T-helper 1 cell (primary cell): ENCODE measurements at places on chromosomes 3 and 15.

- no peak for DNase-seq
These were observed 1.3 kb upstream of the SPTSSB start for GRCh38 chr3:161372321-161373260.

DNA sequence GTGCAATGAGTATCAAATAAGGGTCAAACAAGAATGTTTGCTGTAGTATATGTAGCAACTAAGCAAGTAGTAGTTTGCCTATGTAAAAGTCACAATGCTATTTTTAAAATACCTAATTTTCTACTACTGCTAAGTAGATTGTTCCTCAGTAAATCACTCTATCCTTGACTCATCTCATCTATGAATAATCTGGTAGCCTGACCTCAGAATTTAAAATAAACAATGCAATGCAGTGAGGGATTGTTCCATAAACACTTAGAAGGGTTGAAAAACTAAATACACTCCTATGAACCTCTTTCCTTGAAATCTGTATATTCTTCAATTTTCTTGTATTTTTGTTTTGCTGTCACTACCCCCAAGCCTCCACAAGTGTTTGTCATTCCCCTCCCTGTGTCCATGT is 253.3 kb downstream of the TBC1D5 start:
- DNase-seq, result no peak

- DNase-seq, result no peak
These were observed 684 bp downstream of the SLTM start for GRCh38 chr15:58932710-58933280.

GRCh38 chr3:126022741-126023359 is 53.9 kb downstream of the ROPN1B start:
- DNase-seq, result no peak

GRCh38 chr15:29890336-29891095 is 68.2 kb upstream of the TJP1 start:
- no peak for DNase-seq

DNA sequence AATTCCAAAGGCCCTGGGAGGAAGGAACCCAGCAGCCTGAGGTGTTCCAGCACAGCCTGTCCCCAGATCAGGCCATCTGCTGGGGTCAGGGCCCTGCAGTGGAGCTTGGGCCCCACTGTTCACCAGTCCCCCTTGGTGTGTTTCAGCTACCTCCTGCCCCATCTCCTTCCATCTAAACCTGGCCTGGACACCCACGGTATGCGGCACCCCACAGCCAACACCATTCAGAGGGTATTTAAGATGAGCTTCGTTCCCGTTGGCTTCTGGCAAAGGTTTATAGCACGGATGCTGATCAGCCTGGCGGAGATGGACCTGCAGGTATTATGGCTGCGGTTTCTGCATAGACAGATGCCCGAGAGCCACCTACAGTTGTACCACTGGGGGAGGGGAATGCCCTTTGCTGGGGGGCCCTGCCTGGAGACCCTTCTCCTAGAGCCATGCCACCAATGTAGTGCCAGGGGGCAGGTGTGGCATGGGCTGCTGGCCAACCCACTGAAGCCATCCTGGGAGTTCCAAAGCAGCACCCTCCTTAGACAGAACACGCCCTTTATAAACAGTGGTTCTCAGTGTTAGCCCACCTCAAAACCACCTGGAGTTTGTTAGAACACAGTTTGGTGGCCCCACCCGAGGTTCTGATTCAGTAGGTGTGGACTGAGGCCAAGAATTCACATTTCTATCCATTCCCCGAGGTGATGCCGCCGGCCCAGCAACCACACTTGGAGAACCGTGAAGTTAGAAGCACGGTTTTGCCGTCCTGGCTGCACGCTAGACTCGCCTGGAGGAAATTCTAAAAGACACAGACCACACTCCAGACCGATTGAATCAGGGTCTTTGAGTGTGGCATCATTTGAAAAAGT is 126.9 kb downstream of the LRRK1 start:
- DNase-seq, result no peak

GRCh38 chr3:113247068-113247467 is 35.7 kb downstream of the BOC start:
- DNase-seq, result no peak

DNA sequence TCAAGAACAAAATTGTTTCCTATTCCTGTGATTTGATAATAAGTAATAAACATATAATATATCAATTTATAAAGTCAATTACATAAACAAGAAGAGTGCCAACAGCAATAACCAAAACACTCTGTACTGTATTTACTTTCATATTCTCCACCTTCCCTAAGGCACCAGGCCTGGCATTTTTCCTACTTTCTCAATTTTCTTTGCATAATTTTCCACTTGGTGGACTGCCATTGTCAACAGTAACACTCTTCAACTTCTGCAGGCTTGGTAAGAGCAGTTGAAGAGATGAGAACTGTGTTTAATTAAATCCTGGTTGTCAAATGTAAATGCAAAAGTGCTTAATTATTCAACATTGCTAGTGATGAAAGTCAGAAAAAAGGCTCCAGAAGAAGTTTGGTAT is 229.8 kb upstream of the PLSCR5 start:
- DNase-seq, result no peak

DNA sequence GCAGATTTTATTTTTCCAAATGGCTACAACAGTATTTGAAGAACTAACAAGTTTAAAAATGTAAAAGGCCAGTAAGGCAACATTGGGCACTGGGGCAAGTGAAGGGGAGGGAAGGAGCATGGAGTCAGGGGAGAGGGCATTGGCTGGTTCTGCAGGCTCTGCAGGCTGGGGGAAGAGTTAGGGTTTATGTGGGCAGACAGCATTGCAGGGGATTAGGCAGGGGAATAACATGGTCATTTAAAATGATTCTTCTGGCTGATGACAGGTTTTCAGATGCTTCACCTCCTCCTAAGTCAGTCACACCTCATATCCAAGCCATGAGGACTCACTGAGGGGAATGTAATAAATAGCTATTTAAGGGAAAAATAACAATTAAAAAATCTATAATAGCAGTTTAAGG is 52.6 kb downstream of the BTD start:
- no peak for DNase-seq

DNA sequence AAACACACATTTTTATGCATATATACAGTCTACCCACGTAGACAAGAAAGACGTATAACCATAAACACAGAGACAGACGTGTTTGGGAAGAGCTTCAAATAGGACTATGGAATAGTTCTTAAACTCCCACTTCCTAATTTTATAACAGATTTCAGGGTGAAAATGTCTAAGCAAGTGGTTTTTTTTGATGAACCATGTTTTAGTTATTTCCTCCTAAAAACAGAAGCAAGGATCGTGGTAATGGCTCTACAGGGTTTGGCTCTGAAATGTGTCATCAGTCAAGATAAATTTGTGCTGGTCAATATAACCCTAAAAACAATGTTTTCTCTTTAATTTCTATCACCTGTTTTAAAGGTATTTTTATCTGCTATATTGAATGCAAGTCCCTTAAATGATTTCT is 58.2 kb downstream of the FMN1 start:
- no peak for DNase-seq

DNA sequence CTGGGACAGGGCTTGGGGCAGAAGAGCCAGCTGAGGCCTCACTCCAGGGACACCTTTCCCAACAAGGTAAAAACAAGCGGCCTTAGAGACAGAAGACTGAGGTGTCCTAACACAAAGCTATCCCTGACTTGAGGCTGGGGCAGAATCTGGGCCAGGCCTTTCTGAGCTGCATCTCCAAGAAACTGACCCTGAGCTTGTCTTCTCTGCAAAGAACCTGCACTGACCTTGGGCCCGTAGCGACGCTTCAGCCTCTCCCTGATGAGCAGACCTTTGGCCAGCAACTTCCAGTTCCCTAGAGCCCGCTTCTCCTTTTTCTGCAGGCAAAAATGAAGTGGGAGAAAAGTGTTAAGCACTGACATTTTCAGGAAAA is 22.2 kb downstream of the TMEM43 start:
- no peak for DNase-seq

DNA sequence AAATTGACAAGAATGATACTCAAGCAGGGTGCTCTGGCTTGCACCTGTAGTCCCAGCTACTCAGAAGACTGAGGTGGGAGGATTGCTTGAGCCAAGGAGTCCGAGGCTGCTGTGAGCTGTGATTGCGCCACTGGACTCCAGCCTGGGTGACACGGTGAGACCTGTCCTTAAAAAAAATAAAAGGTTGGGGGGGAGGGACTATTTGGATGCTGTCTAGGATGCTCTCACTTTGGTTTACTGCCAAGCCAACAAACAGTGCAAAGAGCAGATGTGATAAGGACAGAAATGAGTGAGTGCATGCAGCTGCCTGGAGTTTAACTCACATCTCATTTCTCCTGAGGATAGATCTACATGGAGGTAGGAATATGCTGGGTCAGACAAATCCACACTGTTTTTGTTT is 130.0 kb downstream of the FRMD4B start:
- DNase-seq, result no peak

GRCh38 chr3:195187609-195188425 is 83.1 kb downstream of the XXYLT1 start:
- DNase-seq, result no peak
